CD4-positive, alpha-beta T cell treated with Interleukin-17A for 1 hour (primary cell): ENCODE measurements at places on chromosomes 4 and X.

GRCh38 chr4:102308032-102308799 lies 37.1 kb downstream of the SLC39A8 start:
- DNase-seq = no peak

- no peak for DNase-seq
These were observed 103.9 kb upstream of the STX18 start for GRCh38 chr4:4645743-4646142.

GRCh38 chr4:75429208-75429607 lies 85.0 kb downstream of the RCHY1 start:
- DNase-seq = no peak

DNA sequence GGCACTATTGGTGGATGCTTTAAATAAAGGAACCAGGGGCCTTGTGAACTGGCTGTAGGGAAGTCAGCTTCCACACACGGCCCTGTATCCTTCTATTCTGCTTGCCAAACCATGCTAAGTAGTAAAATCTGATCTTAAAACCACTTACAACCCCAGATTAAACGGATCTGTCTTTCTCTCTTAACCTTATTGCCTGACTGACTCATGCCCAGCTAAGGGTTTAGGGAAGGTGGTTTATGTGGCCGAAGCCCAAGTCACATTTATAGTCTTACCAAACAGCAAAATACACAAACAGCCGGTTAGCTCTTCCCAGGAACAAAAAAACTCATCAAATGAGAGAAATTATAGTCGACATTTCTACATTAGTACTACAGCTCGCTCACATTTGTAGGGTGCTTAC lies 988.4 kb upstream of the TENM3 start:
- no peak for DNase-seq

- DNase-seq = no peak
These were observed 283.1 kb upstream of the NWD2 start for GRCh38 chr4:36961420-36961819.

- DNase-seq = no peak
These were observed 3.3 kb downstream of the NLGN4X start for GRCh38 chrX:6225288-6225910.

DNA sequence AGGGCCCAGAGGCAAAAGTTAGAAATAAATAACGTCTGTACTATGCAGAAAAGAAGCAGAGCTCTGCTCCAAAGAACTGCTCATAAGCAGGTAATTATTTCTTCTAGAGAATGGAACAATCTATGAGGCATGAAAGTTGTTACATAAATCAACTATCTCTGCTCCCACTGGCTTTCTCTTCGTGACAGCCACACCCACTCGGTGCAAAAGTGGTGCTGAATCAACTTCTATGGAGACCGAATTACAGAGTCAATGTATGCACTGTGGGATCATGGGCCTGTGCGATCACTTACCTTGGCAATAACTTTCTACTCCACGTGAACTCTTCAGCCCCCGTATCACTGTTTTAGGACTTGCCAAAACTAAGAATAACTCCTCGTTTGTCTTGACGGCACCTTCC lies 99.4 kb upstream of the ATXN3L start:
- DNase-seq = no peak

DNA sequence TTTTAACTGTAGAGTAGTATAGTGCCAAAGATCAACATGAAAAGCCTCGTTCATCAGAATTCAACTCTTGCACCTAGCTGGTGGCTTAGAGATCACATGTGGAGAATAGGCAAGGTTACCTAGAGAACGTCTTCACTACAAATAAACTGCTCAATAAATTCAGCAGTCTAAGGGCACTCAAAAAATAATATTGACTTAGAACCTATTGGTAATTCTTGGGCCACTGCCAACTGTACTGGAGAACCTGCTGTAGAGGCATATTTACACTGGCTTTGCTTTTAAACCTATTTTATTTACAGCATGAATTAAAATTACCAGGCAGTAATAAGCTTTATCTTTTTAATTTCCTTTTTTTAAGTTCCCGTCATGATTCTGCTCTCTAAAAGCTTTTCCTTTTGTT lies 343.7 kb downstream of the PDHA2 start:
- DNase-seq = no peak

GRCh38 chr4:40845154-40845835 lies 95.5 kb downstream of the NSUN7 start:
- DNase-seq = no peak

GRCh38 chr4:89307446-89308160 lies at the start of gene GPRIN3:
TSS of gene GPRIN3 (minus strand) at chr4:89307800. CDS start at chr4:89250110, 57,690 bp downstream.
- peak; percentile 74 for DNase-seq

DNA sequence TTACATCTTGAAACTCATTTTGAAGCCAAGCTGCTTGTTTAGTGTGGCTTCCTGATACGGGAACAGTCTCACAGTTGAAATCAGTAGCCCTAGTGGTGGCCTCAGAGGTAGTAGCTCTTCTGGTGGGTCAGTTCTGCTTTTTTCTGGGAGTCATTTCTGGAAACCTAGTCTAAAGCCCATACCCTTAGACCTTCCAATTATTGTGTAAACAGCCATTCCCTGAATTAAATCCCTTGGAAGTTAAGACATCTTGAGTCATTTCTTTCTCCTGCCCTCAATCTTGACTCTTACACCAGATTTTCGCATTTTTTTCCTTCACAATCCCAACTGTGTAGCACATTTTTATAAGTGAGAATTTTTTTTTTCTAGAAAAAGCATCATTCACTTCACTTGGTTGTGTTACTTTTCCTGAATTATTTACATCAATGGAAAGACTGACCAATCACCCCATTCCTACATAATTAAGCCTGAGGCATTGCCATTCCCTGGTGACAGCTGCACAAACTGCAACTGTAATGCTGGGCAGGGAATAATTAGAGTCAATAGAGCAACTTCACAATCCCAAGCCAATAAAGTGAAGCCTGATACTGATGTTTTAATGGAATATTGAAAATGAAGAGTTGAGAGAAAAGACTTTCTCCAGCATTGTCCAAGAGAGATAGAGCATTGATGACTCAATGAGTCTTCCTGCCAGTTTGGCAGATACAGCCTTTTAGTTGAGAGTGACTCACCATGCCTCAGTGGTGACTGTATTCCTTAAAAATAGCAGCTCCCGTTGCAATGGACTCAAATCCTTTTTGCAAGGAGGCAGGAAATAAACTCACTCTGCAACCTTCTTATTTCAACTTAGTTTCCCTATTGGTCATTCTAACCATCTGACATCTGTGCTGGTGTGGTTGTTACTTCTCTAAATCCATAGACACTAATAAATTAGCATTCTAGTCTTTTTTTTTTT lies 13.0 kb upstream of the SEPSECS start:
- DNase-seq = no peak

DNA sequence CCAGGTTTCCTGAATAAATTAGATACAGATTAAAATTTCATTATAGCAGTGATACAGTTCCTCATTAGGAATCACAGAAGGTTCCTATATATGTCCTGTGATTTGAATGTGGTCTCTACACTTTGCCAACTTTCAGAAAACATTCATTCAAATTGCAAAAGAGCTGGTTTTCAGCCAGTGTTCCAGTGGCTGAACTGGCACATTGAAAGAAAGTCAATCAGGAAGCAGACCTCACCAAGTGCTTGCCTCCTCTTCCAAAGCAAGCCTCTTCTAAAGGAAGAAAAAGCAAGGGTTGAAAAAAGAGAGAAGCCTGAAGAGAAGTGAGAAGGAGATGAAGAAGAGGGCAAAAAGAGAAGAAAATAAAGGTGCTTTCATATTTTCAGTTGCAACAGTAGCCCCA lies 12.7 kb downstream of the KLHL34 start:
- DNase-seq = no peak

DNA sequence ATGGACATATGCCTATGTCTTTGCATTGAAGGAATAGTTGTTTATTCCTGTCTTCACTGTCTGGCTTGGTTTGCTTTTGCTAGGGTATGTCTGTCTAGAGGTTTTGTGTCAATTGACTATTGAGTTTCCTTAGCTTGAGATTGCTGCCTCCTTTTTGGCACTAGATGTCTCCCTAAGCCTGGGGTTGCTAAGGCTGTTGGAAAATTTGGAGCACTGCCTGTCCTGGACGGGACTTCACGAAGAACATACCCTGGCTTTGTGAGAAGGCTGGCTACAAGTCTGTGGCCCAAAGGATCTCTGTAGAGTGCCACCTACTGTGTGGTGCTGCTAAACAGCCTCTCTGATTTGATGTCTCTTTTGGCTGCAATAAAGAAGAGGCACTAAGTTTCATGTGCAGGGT lies 183.8 kb upstream of the NUDT10 start:
- no peak for DNase-seq

GRCh38 chr4:11739992-11740391 lies 311.3 kb upstream of the HS3ST1 start:
- no peak for DNase-seq

DNA sequence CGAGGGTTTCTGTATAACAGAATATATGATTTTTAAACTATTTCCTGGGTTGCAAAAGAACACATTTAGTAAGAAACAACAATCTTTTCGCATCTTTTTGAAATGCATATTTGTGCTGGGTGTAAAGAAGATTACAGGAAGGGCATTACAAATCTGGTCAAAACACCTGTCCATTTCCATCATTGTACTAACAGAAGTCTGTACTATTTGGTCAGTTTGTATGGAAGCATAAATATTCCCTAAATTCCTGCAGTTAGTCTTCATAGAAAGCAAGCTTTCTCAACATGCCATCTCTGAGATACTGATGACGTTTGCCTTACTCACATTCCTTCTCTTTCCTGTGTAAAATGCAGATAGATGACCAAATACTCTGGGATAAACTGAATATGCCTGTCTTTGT lies 203.3 kb downstream of the NWD2 start:
- no peak for DNase-seq

DNA sequence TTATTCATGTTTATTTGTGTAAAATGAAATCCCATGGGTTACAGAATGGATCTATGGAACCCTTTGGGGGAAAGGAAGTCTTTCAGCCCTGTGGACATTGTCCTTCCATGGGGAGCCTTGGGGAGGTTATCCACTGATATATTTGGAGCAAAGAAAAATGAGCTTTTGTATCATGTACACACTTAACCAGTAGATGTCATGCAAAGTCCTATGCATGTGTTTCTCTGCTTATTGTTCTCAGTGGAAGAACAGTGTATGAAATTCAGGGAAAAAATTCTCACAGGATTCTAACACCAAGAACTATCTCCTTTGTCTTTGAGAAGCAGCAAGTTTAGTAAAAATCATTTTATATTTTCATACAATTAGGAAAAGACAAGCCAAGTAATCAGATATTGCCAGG lies 105.3 kb downstream of the DTHD1 start:
- no peak for DNase-seq

GRCh38 chr4:159416073-159416472 lies 313.2 kb downstream of the RAPGEF2 start:
- DNase-seq = no peak

DNA sequence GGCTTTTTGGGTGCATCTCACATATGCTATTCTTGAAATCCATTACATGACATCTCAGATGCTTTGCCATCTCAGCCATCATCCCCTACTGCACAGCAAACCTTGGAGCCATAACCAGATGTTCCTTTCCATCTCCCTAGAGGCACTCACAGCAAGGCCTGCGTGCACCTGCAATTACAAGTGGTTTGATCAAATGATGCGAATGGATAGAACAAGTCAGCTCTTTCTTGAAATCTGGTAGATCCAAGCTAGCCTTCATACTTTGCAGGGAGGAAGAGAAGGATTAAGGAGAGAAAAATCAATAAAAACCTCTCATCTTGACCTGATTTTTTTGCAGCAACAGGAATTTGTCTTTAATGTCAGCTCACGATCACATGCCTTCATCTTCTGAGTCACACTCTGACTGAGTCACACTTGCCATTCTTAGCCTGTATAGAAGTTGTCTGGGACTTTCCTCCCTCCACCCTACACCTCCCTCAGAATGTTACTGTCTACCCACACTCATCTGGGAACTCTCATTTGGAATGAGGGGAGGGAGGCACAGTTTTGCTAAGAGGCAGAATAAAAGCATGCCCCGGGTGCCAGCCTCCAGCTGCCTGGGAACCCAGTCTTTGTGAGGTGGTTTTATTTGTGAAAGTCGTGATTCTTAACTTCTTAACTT lies 11.9 kb upstream of the TRIML1 start:
- no peak for DNase-seq

- DNase-seq = no peak
These were observed 538 bp downstream of the SCML2 start for GRCh38 chrX:18353931-18354368.

DNA sequence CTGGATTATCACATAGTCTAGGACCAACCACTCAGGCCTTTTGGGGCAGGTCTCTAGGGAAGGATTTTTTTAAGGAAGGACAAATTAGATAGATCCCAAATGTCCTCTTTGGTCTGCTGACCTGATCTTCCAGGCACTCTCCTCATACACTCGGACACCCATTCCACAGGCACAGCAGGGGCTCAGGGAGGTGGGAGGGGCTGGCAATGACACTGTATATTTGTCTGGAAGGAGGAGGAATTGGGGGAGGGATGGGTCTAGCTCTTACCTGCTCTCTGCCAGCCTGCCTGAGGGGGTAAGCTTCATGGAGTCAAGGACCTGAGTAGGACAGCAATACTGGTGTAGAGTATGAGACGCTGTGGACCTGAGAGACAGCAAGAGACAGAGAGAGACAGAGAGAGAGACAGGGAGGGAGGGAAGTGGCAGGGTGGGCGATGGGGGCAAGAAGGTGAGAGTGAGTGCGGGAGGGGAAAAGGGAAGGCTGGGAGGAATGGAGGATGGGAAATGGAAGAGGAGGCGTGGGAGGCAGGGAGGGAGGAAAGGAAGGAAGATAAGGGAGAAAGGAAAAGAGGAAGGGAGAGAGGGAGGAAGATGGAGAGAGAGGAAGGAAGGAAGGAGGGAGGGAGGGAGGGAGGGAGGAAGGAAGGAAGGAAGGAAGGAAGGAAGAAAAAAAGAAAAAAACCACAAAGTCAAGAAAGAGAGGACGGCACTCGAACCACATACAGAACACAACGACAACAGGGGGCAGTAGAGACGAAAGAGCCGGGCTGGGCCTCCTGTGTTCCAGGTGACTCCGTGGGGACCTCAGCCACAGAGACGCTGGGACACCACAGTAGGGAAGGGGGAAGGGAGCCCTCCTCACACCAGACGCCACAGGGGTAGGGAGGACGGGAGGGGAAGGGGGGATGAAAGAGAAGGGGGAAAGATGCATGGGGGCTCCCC lies 1.8 kb downstream of the IQSEC2 start:
- peak; percentile 15 for DNase-seq

- no peak for DNase-seq
These were observed 5.0 kb downstream of the RBM3 start for GRCh38 chrX:48579259-48579658.

DNA sequence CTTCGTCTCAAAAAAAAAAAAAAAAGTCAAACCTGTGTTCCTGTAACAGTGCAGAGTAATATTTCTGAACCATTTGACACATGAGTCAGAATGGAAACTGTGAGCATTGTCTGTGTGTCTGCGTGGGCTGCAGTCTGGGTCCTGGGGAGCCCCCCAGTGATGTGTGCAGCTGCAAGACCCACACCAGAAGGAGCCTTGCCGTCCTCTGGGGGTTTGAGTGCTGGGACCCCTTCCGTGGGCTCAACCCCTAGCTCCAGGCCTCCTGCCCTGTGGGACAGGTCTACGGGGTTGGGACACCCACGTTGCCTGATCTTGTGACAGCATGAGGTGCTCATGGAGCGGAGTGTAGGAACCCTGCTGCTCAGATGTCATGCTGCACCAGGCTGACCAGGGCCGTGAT lies 43.7 kb downstream of the DDX3X start:
- no peak for DNase-seq

- no peak for DNase-seq
These were observed 133.2 kb upstream of the RPS6KA3 start for GRCh38 chrX:20399728-20400414.
